Airway epithelial cell (primary cell): ENCODE measurements at places on chromosomes 6 and 20. TPM values are rescaled to one million over a fixed set of nuclear protein-coding genes. Genes with fewer than 3 reads are reported as not detected.

Gene SIGLEC1
- not detected in 2 replicates for total RNA-seq

Gene TCFL5
- 10.5 and 13.4 TPM in 2 replicates for total RNA-seq

Gene PACRG
- 0.19 and 0.21 TPM in 2 replicates for total RNA-seq

Gene IL20RA
- total RNA-seq = 3.7 and 3.8 TPM in 2 replicates

Gene CCN6
- 0.14 and 0.88 TPM in 2 replicates for total RNA-seq

Gene CEP57L1
- total RNA-seq = 8.5 and 17.6 TPM in 2 replicates
